ENCODE measurements at places on chromosomes 6 and 20.

DNA sequence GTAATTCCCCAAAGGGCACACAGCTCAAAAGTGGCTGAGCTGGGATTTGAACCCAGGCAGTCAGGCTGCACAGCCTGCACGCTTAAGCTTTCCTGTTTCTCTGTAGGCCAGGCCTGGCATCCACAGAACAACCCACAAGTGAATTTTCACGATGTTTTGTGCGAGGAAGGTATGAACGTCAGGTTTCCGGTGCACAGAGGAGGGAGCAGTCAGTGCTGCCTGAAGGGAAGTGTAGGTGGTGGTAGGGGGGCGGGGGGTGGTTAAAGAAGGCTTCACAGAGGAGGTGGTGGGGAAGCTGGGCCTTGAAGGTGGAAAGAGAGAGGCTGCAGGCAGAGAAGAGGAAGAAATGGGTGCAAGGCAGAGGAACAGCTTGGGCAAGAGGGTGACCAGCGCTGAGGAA lies 14.1 kb downstream of the KCNB1 start:
- DNase-seq, result no peak

DNA sequence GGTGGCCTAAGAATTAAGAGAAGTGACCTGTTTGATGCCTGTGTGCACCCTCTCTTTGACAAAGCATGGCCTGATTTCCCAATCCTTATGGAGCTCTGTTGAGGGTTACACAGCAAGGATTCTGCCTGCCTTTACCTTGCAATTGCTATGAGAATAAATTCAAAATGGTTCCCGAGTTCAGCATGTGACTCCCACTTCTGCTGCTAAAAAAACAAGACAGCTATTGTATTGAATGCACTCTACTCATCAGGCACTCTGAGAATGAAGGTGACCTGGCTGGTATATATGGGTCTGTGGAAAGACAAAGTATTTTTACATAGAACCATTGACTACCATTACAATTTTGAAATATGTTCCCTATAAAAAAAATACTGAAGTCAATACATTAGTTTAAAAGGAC lies 190.3 kb downstream of the ATXN1 start:
- no peak for DNase-seq

DNA sequence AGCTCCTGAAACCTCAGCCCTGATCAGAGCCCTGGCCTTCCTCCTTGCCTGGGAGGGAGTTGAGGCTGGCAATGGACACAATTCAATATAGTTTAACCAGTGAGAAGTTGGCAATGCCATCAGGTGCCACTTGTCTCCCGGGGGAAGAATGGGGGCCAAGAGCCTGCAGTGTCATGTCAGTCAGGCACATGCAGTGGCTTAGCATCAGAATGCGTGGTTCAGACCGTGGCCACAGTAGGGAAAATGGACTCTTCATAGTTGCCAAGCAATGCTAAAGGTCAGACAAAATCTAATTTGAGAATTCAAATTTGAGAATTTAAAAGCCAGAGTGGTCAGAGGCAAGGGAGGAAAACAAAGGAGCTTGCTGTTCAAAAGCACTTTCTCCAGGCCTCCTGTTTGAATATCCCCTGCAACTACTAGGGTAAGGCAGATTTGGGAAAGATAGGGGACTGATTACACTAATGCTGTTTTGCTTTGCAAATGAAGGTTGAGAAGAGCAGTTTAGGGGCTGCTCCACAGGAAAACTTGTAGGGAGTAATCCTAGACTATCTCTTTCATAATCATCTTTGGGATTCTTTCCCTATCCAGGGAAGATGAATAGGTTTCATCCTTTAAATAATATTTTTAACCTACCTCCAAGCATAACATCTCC lies 33.1 kb upstream of the CLIC5 start:
- no peak for DNase-seq

GRCh38 chr20:3889489-3890397 lies 556 bp downstream of the PANK2 start:
- peak; percentile 25 for DNase-seq

DNA sequence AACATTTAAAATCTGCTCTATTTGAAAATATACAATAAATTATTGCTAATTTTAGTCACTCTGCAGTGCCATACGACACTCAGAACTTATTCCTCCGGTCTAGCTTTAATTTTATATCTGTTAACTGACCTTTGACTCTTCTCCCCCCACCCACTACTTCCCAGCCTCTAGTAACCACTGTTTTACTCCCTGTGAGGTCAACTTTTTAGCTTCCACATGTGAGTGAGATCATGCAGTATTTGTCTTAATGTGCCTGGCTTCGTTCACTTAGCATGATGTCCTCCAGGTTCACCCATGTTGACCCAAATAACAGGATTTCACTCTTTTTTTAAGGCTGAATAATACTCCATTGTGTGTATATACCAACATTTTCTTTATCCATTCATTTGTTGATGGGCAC lies 80.8 kb downstream of the RPP40 start:
- DNase-seq, result no peak

GRCh38 chr6:169827290-169827717 lies 75.9 kb downstream of the ERMARD start:
- no peak for DNase-seq

- peak; percentile 13 for DNase-seq
These were observed 99.1 kb downstream of the ARMC2 start for GRCh38 chr6:108947114-108947854.

DNA sequence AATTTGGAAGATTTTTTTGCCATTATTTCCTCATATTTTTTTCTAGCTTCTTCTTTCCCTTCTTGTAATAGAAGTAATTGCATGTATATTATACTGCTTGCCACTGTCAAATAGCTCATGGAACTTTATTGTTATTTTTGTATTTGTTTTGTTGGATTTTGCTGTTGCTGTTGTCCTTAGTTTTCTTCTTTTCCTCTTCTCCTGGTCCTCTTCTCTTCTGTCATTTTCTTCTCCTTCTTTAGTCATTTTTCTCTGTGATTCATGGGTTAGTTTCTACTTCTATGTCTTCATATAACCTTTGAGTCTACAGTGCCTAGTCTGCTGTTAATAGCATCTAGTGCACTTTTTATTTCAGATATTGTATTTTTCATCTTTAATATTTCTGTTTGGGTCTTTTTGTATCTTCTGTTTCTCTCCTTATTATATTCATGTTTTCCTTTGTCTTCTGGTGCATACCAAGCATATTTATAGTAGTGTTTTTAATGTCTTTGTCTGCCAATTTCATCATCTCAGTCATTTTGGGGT lies 226.2 kb downstream of the HIVEP2 start:
- no peak for DNase-seq

GRCh38 chr6:54775576-54775975 lies 71.0 kb upstream of the FAM83B start:
- no peak for DNase-seq

DNA sequence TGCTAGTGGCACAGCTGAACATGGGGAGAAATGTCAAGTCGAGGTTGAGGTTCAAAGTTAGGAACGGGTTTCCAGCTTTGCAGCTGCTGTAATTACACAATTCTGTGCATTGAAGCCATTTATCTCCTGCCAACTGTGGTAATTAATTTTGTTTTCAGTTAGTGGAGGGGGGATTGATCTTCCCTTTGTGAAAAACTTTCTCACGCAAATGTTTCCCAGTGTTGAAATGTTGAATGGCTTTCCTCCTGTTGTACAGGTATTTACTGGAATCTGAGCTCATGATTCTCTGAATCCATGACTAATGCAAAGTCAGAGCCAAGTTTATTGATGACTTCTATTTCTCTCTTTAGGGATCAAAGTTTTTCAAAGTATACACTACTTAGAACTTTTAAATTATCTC lies 198.4 kb upstream of the SLC35B3 start:
- DNase-seq, result no peak
